ENCODE measurements at places on chromosomes 6 and 20.

DNA sequence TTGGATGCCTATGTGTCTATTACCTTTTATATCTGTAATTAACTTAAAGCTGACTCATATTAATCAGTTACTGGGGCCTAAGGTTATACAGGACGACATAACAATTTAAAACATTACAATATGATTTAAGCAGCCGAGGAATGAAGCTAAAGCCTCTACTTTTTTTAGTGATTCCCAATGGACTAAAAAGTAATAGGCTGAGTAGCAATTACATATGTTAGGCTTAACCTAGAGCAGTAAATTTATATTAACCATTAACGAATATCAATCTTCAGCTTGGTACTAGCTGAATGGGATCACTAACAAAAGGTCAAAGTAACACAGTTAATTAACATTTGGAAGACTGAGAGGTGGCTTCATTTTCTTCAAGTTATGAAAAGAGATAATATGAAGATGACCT, 43.1 kb downstream of the STK38 start:
- DNase-seq = no peak

DNA sequence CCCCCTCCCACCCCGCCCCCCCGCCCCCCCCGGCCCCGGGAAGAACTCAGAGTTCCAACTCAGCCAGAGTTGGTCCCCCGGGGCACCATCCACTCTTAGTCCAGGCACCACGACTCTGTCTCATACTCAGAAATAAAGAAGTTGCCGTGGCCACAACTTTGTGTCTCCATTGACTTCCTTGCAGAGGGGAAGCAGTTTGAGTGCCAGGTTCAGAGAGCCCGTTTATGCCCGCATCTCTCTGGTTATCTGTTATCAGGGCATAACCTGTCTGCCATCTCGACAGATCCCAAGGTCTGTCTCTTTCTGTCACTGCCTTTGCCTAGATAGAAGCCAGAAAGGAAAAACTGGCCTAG, 605 bp downstream of the CDC5L start:
- DNase-seq = no peak

GRCh38 chr6:169961772-169962561, 210.5 kb downstream of the ERMARD start:
- no peak for DNase-seq

- DNase-seq = peak; percentile 51
Observed at GRCh38 chr6:159002432-159003155, 2.6 kb upstream of the RSPH3 start.

- no peak for DNase-seq
Observed at GRCh38 chr6:111927321-111927720, 54.1 kb upstream of the FYN start.

GRCh38 chr20:47843886-47844567, 58.7 kb upstream of the SULF2 start:
- peak; percentile 82 for DNase-seq

DNA sequence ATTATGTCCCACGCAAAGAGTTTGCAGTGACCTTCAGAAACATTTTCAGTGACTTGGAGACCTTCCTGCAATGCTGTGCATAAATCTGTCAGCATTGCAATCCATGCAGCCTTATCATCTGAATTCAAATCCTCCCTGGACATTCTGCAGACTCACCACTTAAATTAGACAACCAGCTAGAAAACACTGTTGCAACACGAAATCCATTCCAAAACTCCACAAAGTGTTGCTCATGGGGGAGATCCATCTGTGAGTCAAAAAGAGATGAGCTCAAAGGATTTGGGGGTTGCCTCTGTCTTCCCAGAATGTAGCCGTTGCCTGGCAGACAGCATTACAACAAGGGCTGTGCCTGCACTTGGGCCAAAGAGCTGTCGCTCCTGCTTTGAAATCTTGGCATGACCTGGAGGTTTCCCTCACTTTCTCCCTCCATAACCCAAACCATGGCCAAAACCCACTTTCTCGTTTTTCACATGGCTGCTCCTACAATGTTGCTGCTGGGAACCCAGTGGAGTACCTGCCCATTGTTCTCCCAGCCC, 163.5 kb upstream of the CDYL start:
- DNase-seq = no peak
